Small intestine (tissue), 16 donors: ENCODE measurements at places on chromosomes 2 and 18. TPM values are rescaled to one million over a fixed set of nuclear protein-coding genes. Genes with fewer than 3 reads are reported as not detected.
A peak's percentile ranks its signal among the peaks of the same experiment; 100 is the strongest.

DNA sequence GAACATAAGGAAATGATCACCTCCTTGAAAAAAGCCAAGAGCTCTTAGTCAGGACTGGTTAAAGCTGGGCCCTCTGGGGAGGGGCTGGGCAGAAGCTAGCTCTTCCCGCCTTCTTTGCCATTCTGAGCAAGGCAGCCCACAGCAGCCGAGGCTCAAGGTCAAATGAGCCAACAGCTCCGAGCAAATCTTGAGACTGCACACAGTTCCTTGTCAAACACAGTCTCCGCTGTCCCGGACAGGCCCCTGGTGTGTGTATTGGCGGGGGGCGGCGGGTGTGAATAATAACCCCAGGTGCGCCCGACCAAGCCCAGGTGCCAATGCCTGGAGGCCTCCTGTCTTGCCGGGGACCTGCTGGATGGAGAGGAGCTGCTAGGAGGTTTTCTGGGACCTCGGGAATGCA lies 46.4 kb upstream of the ACAA2 start:
- no peak for DNase-seq

- peak; percentile 99 for DNase-seq
These were observed 80.7 kb upstream of the LDLRAD4 start for GRCh38 chr18:13137670-13138419.

GRCh38 chr2:207513551-207514257 lies 16.1 kb upstream of the CREB1 start:
- DNase-seq: no peak

Gene GORASP2
- 53.5 TPM for polyA plus RNA-seq

GRCh38 chr2:119431976-119432850 lies 559 bp downstream of the TMEM37 start:
- peak; percentile 62 for DNase-seq

DNA sequence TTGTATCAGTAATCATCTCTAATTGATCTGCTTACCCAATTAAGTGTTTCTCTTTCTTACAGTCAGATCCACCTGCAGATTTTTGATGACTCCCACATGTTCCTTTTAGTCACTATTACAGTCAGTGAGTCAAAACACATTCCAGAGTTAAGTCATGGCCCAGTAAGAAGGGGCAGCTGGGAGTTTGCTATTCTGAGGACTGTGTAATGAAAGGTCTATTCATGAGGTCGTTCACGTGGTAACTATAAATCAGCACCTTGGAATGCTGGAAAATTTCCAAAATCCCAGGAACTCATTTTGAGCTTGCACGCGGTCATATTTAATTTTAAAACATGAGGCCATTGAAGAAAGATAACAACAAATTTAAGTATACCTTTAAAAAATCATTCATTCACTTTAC lies 252.5 kb downstream of the XIRP2 start:
- peak; percentile 7 for DNase-seq

Gene MOCOS
- 19.7 TPM for polyA plus RNA-seq

DNA sequence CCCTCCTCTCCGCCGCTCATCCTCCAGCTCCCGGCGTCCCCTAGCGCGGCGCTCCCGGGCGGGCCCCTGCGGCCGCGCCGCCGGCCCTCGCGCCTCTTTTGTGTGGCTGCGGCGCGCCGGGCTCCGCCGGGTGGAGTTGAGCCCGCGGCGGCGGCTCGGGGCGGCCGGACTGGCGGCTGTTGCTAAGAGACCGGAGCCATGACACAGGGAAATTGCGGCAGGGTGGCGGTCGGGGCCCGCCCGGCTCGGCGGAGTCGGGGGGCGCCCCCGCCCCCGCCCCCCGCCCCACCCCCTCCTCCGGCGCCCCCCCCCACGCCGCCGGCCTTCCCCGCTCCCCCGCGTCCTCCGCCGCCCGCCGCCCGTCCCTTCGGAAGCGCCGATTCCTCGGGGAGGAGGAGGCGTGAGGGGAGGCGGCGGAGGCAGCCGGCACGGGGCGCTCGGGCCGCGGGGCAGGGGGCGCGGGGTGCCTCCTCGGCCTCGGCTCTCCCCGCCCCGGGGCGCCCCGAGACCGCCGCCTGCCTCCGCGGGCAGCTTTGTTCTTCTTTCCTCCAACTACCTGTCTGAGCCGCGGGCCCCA lies at the start of gene TMEM200C:
Gene TMEM200C, minus strand, starts transcription at position 224 of the 577 bp plus-strand sequence. CDS start 3,459 bp downstream, outside the sequence.
- DNase-seq: peak; percentile 38

DNA sequence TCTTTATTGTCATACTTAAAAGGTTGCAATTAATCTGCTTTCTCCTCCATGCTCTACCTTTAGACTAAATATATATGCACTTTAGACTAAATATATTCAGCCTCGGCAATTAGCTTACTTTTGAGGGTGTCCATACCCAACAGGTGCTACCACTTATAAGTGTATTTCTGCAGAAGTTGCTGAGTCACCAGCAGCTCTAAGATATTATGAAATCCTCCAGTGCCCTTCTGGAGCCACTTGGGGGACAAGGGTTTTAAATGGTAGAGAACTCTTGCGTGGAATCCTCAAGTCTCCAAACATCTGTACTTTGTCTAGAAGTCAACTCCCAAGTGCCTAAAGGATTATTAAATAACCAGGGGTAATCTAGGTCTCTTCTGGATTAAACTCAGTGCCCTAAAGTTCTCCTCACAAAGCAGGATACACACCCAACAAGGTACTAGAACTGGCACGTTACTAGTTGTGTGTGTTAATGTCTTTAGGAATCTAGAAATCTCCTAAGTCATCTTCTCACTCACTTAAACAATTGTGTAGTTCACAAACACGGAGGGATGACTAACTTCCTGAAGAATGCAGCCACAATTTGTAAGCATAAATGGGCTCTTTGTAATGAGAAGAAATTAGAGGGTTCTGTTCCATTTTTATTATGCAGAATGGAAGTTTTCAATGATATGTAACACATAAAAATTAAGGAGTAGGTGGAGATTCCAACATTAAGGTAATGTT lies 159.7 kb downstream of the CD226 start:
- no peak for DNase-seq

Gene HOXD9
- 0.28 TPM for polyA plus RNA-seq
